ENCODE measurements at places on chromosomes 7 and 10.

- no peak for DNase-seq
Measured at GRCh38 chr7:99366646-99367045, 7.9 kb upstream of the ARPC1B start.

- no peak for DNase-seq
Measured at GRCh38 chr7:117588352-117588794, 108.5 kb downstream of the CFTR start.

DNA sequence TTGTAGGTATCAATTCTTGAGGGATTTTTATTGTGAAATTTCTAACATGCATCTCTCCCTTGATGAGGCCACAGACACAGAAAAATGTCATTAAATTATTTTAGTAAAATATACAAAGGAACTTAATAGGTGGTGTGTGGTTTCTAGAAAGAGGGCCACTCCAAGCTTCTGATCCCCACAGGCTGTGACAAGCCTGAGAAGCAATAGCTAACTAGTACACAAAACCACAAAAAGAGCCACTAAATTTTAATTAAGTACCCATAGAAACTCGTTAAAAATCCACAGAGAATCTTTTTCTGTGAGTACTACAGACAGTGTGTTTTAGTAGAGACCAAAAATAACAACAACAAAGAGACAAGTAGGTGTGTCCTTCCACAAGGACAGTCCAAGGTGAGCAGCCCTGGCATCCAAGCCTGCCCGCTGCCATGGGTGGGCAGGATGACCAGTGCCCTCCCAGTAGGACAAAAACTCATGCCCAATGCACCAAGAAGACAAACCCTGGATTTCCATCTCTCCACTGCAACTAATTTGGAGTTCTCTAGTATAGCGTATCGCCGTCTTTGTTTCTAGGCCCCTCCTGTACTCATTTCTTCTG lies 81.0 kb downstream of the RNF216 start:
- DNase-seq = no peak

GRCh38 chr10:22712956-22713852 lies 1.2 kb downstream of the PIP4K2A start:
- DNase-seq = no peak

DNA sequence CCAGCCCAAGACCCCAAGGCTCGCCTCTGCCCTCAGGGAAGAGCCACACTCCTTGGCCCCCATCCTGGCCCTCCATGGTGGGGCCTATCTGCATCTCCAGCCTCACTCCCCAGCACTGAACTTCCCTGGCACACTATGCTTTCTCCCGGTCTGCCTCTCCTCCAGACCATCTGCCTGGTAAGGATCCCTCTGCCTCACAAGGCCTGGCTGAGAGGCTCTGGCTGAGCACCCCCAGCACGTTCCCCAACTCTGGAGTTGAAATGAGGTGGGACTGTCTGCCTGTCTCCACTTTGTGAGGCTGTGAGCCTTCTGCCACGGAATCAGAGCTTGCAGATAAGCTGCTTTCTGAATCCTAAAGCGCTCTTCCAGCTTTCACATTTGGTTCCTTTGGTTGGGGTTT lies 220.7 kb downstream of the TNS3 start:
- DNase-seq = no peak
